ENCODE measurements at places on chromosomes 1 and 21. TPM values are rescaled to one million over a fixed set of nuclear protein-coding genes. Genes with fewer than 3 reads are reported as not detected.

SV2A gene
- 0.08 TPM for total RNA-seq

S100A8 gene
- not detected for total RNA-seq

RBP7 gene
- 6.8 TPM for total RNA-seq

MAD2L2 gene
- total RNA-seq = 53.3 TPM

RNF186 gene
- not detected for total RNA-seq

POGK gene
- 28.7 TPM for total RNA-seq

IL19 gene
- total RNA-seq = not detected

LMX1A gene
- not detected for total RNA-seq

EPHA2 gene
- 150 TPM for total RNA-seq

SPOCD1 gene
- total RNA-seq = 4.4 TPM

UCK2 gene
- 125 TPM for total RNA-seq

WNT2B gene
- 0.39 TPM for total RNA-seq

LIN28A gene
- total RNA-seq = not detected

NBPF6 gene
- total RNA-seq = not detected

DEDD gene
- 30.0 TPM for total RNA-seq

CNN3 gene
- total RNA-seq = 63.8 TPM

SAMD11 gene
- total RNA-seq = 16.9 TPM

FMO5 gene
- 0.29 TPM for total RNA-seq

FAM177B gene
- total RNA-seq = not detected

OVAAL gene
- total RNA-seq = 0.09 TPM

CHIA gene
- total RNA-seq = not detected

IGSF8 gene
- 8.9 TPM for total RNA-seq

SLAMF7 gene
- 2.5 TPM for total RNA-seq

GFI1 gene
- 0.24 TPM for total RNA-seq

OR2L8 gene
- total RNA-seq = not detected

TMEM52 gene
- total RNA-seq = 0.80 TPM

EFNA3 gene
- 8.4 TPM for total RNA-seq

BNIPL gene
- 0.05 TPM for total RNA-seq

GJB5 gene
- total RNA-seq = not detected

SYPL2 gene
- total RNA-seq = 0.10 TPM

C8A gene
- total RNA-seq = not detected

NME7 gene
- total RNA-seq = 19.4 TPM

PTGS2 gene
- 7.3 TPM for total RNA-seq

MAP3K21 gene
- 10.5 TPM for total RNA-seq

AK5 gene
- 8.2 TPM for total RNA-seq

TGFBR3 gene
- 4.8 TPM for total RNA-seq

SLC44A3 gene
- total RNA-seq = 1.4 TPM

BMP8B gene
- total RNA-seq = 5.1 TPM

SYNC gene
- 17.7 TPM for total RNA-seq

CCDC185 gene
- not detected for total RNA-seq

CCDC28B gene
- 1.6 TPM for total RNA-seq

PFKL gene
- 41.4 TPM for total RNA-seq

FASLG gene
- total RNA-seq = not detected

KLHDC9 gene
- total RNA-seq = 2.0 TPM

AZIN2 gene
- 0.62 TPM for total RNA-seq

MTARC2 gene
- total RNA-seq = 11.2 TPM

XCL2 gene
- not detected for total RNA-seq

NCMAP gene
- total RNA-seq = 0.06 TPM
